ENCODE measurements at places on chromosomes 5 and 9.

DNA sequence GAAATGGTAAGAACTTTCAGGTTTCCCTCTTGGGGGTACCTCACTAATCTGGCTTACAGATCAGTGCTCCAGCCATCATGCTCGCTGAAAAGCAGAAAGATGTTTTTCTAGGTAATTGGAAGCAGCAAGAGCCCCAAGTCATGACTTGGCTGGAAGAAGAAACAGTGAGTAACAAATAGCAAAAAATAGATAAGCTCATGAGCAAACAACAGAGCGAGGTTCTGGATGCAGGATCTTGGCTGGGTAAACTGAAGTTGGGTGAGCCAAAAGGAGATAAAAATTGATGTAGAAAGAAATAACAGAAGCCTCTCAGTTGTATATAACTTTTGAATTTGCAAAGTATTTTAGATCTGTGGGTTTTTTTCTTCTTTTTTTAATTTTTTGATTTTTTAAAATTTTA lies 110.1 kb downstream of the INSYN2B start:
- no peak for DNase-seq

DNA sequence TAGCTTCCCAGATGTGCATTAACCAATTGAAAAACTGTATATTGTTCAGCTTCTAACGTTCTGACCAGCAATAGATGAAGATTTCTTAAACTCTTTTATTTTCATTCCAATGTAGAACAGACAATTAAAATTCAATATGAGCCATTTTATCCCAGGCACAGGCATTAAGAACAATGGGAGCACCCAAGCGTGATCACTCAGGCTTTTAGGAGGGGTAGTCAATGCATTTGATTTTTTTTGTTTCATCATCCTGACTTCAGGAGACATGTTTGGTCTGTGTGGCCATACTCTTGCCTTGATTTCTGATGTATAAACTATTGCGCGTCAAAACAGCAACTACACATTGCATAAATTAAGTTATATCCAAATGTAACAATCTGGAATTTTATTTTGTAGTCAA lies 653.0 kb upstream of the RORB start:
- no peak for DNase-seq

DNA sequence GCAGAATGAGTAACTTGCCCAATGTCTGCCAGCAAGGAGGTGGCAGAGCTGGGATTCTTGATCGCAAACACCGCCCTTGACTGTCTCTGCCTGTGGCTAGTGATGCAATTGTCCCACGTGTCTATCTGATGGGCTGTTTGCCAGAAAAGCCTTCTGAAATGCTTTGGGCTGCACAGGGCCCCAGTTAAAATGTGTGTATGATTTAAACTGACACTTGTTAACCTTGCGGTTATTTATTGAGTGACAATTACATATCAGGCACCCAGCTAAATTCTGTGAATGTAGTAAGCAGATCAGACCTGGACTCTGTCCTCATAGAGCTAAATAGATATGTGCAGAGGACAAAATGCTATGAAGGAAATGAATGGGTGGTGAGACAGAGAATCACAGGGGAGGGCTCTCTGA lies 11.6 kb upstream of the IL12B start:
- DNase-seq = peak; percentile 56

GRCh38 chr9:89815903-89816573 lies 211.2 kb downstream of the GADD45G start:
- DNase-seq = no peak

DNA sequence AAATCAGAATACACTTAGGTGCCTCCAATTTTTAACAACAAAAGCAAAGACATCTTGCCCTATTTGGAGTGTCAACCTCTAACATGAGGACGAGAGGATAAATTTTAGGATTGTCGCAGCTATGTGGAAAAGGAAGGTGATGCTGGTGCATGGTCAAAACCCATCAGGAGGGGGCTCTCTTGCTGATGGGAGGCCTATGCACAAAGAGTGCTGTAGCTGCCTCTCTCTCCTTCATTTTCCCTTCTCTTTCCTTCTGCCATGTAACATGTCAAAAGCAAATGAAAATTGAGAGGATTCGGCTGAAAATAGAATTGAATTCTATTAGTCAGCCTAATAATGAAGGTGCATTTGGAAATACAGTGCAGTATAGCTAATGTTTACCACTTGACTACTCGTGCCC lies 578.7 kb upstream of the ZNF462 start:
- DNase-seq = no peak

GRCh38 chr5:6115852-6116251 lies 262.5 kb downstream of the MED10 start:
- DNase-seq = no peak
